ENCODE measurements at places on chromosomes 1 and 21. TPM values are rescaled to one million over a fixed set of nuclear protein-coding genes. Genes with fewer than 3 reads are reported as not detected.
A peak's percentile ranks its signal among the peaks of the same experiment; 100 is the strongest.

DNA sequence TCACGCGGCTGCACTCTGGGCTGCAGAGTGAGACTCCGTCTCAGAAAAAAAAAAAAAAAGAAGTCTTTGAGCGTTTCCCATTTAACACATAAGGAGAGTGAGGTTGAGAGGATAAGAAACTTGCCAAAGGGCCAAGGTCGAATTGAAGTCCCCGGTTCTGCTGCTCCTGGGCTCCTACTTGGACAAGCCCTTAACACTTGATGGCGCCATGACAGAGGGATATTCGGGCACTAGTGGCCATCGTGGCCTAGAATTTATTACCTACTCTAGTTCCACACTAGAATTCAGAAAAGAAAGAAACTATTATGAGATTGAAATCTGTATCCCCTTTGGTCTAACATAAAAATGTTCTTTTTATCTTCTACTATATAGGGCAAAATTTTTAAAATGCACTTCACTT, 65.7 kb upstream of the NEK2 start:
- no peak for DNase-seq

NUF2 gene
- 11.8 TPM for total RNA-seq

DNA sequence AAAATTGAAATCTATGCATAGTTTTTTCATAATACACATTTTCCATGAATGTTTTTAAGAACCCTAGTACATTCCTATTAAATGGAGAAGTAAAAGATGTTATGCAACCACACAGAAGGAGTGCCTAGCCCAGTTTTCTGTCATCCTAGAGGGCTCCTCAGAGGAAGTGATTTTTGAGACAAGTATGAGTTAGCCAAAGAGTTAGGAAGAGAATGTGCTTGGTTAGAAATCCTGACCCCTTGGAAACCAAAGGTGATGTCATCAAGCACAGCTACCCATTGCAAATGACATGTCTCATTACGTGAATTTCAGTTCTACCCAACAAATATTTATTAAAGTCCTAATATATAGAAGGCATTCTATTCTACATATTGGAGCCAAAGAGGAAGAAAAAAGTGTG, 88.9 kb upstream of the TNFSF4 start:
- peak; percentile 33 for DNase-seq

- no peak for DNase-seq
These were observed 553 bp upstream of the SLC30A2 start for GRCh38 chr1:26046246-26047095.
